Coronary artery (tissue), 2 donors: ENCODE measurements at places on chromosomes 1 and 21.
A peak's percentile ranks its signal among the peaks of the same experiment; 100 is the strongest.

DNA sequence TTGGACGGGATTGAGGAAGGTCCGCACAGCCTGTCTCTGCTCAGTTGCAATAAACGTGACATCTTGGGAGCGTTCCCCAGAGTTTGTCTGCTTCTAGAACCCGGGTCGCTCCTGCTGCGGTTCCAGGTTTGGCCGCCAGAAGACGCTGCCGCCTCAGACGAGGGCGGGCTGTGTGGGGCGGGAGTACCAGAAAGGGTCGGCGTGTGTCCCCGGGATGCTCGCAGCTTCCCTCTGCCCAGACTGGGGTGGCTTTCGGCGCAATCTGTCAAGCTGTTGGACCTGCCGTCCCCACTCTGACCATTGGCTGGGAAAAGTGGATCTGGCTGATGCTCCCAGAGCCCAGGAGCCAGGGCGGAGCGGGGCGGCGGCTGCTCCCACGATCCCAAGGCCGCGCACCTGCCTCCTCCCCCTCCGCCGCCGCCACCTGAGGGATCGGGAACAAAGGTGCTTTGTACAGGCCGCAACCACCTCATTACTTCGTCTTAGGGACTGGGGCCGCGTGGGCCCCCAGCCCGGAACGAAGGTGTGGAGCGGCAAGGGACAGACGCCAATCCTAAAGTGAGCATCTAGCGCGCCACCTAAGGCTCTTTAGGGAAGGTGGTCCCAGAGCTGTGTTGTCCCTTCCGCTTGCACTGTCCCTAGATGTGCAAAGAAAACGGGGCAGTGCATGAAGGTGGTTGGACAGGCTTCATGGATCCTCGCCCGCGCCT lies 683 bp upstream of the EFNA4 start:
- no peak for DNase-seq

DNA sequence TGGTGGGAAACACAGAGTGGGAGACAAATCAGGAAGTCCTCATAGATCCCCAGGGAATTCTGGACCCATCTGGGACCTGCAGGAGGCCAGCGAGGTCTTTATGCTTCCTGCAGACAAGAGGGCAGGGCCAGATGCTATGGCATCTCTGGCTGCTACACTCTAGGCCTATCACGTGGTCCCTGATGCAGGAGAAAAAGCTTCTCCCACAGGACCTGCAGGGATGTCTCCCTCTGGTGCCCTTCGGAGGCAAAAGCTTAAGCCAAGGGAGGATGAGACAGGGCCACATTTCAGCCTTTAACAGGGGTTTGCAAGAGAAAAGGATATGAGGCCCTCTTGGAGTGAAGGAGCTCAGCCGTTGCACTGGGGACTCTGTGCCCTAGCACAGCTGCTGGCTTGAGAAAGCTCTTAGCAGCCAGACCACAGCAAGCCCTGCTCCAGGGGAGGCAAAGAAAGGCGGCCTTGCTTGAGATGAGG lies 243.0 kb downstream of the C1orf94 start:
- peak; percentile 24 for DNase-seq

GRCh38 chr1:44293761-44294315 lies 61.2 kb downstream of the ERI3 start:
- DNase-seq = no peak

DNA sequence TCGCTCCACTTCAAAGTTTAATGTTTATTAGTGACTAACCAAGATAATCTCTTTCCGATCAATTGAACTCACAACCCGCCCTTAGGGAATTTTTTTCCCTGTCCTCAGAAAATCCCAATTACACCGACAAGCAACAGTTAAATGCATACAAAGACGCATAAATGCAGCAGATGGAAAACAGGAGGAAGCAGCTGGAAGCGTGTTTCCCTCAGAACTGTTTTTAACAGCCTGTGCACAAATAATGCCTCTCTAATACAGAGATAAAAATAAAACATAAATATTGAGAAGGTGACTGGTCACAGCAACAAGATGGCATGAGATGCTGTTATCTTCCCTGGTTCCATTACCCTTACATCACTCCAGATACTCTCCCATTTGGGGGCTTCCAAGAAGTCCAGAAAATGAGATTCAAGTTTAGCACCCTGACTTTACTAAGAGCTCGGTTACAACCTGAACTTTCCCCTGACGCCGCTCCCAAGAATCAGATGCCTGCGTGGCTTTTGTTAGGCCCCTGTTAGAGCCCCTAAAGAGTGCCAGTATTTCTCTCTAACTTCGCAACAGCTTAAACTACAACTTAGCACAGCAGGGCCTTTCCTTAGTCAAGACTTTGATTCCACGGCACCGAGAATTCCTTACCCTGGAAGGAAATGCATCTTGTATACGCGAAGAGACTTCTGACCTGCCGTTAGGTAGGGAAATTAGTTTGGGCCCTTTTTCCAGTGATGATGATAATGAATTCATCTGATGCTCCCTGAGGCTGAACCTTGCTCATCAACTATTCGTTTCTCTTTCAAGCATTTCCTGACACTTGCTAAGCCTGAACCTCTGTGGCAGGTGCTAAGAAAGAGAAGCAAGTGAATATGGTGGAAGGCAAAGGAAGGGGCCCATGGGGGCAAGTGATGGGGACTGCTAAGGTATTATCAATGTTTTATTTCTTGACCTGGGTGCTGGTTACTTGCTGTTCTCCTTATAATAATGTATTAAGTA lies 137.7 kb upstream of the SMYD2 start:
- no peak for DNase-seq

DNA sequence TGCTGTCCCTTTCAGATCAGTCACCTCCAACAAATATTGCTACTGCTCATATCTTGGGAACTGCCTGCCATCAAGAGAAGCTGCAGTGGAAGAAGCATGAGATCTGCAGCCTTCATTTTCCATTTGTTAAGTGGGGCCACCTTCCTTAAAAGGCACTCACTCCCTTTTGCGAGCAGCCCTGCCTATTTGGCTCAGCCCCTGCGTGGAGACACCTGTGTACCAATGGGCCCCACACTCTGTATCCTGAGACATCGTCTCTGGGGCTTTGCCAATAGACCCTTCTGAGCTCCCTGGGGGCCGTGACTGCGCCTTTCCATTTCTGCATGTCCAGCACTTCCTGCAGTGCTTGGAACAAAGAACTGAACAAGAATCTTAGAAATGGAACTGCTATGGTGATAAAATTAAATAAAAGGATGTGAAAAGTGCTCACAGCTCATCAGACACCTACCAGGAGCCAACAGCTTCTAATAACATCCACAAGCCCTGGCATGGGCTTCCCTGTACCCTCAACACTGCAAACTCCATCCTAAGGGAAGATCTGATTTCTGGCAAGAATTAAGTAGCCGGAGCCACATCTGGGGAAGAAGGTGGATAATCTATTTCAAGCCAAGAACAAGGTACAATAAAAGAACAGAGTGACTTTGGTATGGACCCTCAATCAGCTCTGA lies 36.7 kb downstream of the PARP1 start:
- DNase-seq = no peak

GRCh38 chr1:175200678-175201521 lies 8.3 kb upstream of the KIAA0040 start:
- no peak for DNase-seq

GRCh38 chr1:220409771-220410595 lies 118.0 kb upstream of the MARK1 start:
- no peak for DNase-seq

- DNase-seq = no peak
Observed at GRCh38 chr1:42479621-42480020, 16.5 kb downstream of the CCDC30 start.

GRCh38 chr1:236011641-236012040 lies 53.2 kb downstream of the NID1 start:
- DNase-seq = no peak

DNA sequence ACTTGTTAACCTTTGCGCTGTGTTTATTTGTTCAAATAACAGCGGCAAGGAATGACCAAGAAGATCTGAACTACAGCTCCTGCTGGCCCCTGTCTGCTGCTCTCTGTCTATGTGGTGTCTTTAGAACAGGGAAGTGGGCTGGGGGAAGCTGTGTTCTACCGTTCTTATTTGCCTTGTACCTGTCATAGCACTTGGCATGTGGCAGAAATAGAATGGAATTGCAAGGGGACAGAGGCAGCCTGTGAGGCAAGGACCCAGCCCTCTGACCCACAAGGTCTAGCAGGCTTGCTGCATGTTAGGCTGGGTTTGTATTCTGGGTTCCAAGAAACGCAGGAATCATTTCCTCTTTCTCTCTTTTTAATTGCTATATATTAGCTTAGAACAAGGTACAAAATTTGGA lies 20.7 kb downstream of the HMGCS2 start:
- no peak for DNase-seq

DNA sequence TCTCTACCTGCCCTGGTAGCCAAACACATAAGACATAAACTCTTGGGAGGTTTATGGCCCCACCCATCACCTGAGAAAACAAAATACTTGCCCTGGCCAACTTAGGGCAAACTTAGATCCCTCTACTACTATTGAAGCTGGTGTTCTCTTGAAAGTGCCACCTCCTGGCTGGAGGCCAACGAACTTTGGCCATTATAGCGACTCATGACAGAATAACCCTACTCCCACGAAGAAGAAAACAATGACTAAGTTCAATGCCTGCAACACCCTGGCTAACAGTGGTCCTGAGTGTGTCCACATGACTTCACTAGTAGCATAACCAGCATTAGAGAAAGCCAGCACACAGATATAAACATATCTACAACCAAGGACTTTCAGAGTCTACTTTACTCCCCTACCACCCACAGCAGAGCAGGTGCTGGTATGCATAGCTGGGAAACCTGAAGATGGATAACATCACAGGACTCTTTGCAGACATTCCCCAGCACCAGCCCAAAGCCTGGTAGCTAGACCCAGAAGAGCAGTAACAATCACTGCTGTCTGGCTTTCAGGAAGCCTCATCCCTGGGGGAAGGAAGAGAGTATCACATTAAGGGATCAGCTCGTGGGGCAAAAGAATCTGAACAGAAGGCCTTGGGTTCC lies 81.0 kb downstream of the SLC30A10 start:
- DNase-seq = no peak

- DNase-seq = no peak
Observed at GRCh38 chr1:209040351-209040750, 543.2 kb upstream of the CAMK1G start.

GRCh38 chr1:180255536-180256340 lies 25.7 kb downstream of the LHX4 start:
- DNase-seq = no peak

DNA sequence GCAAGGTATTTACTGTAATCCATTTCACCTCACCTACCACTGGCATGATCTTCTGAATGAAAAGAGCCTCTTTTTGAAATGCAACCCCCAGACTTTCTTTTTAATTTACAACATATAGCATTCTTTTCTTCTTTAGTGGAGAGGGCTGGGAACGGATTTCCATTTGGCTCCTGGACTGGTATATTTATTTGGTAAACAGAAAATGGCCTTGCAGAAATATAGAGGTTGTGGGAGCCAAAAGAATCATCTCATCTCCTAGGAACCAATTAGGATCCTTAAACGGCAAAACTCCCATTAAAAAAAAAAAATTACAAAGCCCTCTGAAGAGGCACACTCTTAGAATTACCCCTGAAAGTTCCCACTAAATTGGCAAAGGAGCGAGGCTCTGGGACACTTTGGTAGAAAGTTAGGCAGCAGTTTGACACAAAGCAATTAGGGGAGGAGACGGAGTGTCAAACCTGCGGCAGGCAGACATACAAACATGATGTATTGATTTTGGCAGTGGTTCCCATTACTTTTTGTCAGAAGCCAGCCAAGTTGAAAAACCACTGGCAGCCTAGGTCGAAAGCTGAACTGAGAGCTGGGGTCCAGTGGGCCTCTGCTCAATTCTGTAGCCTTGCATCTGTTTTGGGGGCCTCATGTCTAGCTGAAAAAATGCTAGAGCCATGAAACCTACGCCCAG lies 135.1 kb upstream of the MAGI3 start:
- no peak for DNase-seq

DNA sequence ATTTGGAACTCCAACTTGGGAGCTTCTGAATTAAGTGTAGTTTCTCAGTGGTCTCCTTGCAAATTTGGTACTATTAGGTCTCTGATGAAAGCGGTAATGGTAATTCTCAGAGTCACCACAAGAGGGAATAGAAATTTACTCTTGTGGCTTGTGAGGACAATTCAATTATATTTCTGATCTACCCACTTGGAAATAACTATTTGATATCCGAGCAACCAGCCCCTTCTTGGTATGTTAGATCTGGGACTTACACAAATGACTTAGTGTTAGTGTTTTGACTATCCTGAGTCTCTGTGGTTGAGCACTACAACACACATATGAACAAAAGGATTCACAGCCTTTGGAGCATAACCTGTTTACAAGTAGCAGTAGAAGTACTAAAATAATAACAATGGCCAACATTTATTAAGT lies 68.1 kb downstream of the RPS6KA1 start:
- no peak for DNase-seq

DNA sequence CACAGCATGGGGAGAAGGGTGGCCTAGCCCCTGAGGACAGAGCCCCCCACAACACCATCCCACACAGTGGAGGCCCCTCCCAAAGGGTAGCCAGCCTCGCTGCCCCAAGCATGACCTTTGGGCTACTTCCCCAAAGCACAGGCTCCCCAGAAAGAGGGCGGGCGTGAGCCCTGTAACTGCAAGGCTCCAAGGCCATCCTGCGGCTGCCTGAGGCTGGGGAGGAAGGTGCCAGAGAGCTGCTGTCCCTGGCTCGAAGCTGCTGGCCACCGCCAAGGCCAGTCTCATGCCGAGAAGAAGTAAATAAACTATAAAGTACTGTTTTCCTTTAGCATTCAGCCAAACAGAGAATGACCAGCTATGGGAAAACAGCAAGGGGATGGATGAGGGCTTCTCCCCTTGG lies 27.5 kb downstream of the UBASH3A start:
- DNase-seq = no peak

GRCh38 chr1:78432016-78432415 lies 58.8 kb upstream of the PTGFR start:
- no peak for DNase-seq

DNA sequence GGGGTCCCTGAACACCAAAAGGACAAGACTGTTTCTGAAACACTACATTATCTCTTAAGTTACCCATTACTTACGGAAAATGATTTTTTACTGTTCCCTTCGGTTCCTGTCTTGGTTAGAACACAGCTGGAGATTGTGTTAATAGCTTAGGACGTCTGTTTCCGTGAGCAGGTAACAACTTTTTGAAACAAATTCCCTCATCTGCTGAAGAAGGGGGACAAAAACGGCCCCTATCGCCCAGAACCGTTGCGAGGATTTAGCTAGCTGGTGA lies 67.8 kb downstream of the SLC35A3 start:
- DNase-seq = no peak

DNA sequence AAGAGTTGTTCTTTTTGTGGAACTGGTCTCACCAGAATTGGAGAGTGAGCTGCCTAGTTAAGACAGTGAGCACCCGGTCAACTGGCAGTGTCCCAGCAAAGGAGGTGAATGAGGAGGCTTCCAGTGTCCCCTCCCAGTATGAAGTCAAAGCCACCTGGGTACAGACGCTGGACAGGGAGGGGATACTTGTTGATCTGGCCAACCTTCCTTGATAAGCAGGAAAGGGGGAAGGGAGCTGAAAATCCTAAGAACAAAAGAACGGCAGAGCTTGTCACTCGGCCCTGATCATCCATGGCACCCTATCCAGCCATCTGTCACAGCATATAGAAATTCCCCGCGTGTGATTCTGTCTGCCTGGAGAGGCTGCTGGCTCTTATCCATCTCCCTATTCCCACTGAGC lies 91.5 kb downstream of the SSBP3 start:
- no peak for DNase-seq

GRCh38 chr1:230819976-230820375 lies 48.3 kb downstream of the C1orf198 start:
- DNase-seq = peak; percentile 35
